ENCODE measurements at places on chromosomes 4 and X.

GRCh38 chrX:49230500-49231232 lies 2.5 kb downstream of the CACNA1F start:
- peak; percentile 16 for DNase-seq

DNA sequence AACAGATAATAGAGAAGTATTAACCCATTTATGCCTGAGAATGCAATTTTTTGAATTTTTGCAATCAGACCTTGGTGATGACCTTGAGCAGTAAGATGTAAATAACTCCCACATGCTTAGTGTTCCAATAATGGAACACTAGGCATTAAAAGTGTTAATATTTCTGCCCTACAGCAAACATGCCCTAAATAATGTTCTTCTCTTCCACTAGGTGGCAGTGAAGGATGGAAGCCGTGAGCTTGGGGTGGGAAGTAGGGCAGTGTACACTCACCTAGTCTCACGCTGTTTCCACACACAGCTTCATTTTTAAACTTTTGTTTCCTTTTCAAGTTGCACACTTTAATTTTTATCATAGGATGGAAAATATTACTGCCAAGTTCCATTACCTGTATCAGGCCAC lies 613.1 kb upstream of the HS3ST1 start:
- DNase-seq = no peak

DNA sequence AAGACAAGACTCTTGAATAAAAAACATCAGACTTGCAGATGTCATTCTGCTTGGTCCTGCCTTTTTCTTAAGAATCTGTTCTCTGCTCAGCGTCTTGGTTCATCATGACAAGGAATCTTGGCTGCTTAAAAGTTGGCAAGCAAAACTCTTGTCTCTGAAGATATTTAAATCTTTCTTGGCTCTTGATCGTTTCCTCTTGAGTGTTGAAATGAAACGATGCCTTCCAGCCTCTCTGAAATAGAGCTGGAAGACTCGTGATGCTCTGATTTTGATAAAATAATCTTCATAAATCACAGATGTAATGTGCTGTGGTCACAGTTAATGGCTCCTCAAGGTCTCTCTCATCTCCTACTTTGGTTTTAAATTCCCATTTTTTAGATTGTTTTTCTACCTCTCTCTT lies 39.9 kb upstream of the TMEM192 start:
- DNase-seq = no peak

DNA sequence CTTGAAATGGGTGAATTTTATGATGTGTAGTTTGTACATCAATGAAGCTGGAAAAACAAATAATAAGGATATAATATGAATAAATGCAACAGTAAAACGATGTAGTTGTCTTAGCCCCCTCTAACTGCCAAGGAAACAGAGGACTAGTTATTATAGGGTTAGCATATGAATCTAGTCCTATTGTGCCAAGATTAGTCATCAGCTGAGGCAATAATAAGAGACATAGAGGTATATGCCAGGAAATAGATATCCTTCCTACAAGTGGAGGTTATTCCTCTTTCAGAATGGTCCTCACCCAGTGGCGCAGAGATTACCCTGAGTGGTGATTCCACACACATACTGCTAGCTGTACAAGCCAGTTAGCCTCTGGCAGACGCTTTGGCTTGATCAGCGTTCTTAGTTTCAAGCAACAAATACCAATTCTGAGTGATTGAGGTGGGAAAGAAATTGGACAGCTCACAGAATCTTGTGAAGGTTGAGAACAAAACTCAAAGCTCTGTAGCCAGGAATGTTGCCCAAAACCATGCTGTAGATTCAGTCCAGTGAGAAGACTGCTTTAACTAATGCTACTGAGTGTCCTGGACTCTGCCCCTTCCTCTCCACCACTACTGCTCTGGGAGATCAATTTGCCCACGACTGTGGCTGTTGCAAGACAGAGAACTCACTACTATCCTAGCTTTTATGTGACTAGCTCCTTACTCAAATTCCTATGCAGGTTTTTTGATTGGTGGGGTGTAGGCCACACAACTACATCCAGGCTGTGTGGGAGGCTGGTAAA lies 27.0 kb upstream of the ZNF280C start:
- DNase-seq = no peak

- DNase-seq = no peak
Measured at GRCh38 chrX:147626605-147627004, 285.1 kb upstream of the FMR1 start.

DNA sequence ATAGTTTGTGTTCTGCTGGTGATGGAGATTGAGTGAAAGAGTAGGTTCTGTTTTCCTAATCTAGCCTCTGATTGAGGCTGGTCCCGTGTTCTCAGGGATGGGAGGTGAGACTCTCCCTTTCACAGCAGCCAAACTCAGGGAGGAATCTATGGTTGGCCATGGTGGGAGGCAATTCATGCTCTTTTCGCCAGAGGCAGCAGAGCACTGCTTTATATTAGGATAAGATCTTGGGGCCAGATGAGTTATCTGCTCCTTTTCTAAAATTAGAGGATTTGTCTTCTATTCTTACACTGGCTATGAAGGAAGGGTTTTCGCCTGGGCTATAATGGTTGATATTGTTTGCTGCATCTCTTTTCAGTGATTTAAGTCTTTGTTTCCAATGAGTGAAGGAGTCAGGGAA lies 63.9 kb upstream of the NLGN4X start:
- no peak for DNase-seq

GRCh38 chr4:3158841-3159240 lies 84.4 kb downstream of the HTT start:
- DNase-seq = no peak

GRCh38 chrX:135625995-135626394 lies 87.4 kb upstream of the CT45A1 start:
- no peak for DNase-seq

DNA sequence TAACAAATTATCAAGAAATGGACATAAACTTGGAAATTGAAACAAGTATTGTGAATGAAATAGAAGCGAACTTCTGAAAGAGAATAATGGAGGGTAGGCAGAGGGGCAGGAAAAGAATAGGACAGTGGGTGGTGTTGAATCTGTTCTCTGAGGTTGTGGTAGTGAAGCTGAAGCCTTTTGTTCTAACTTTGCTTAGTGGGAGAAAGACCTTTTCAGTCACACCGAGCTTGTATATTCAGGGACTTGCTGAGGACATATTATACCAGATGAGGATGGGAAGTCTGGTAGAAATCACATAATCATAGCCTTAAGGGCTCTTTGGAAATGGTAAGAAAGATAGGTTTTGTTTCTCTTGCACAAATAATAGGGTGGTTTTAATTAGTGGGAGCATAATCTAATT lies 115.4 kb upstream of the NDST4 start:
- no peak for DNase-seq

- no peak for DNase-seq
Measured at GRCh38 chr4:87857789-87858188, 25.0 kb downstream of the MEPE start.

- no peak for DNase-seq
Measured at GRCh38 chr4:159110961-159111360, 8.1 kb downstream of the RAPGEF2 start.

DNA sequence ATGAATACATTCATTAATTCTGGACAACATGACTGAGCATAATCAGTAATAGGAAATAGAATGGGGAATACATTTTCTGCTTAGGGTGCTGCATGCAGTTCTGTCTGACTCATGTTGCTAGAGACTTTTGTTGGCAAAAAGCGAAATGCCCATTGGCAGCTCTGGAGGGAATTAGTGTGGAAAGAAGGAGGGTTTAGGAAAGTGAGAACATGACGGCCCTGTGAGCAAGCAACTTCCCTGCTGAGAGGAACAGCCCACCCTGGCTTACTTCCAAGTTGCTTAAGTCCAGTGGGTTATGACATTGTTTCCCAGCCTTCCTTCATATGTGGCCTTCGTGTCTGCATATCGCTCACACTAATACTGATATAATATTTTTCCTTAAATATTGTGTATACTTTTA lies 13.8 kb downstream of the MAD2L1 start:
- no peak for DNase-seq

GRCh38 chr4:69194166-69194565 lies 20.4 kb downstream of the UGT2B11 start:
- DNase-seq = no peak

DNA sequence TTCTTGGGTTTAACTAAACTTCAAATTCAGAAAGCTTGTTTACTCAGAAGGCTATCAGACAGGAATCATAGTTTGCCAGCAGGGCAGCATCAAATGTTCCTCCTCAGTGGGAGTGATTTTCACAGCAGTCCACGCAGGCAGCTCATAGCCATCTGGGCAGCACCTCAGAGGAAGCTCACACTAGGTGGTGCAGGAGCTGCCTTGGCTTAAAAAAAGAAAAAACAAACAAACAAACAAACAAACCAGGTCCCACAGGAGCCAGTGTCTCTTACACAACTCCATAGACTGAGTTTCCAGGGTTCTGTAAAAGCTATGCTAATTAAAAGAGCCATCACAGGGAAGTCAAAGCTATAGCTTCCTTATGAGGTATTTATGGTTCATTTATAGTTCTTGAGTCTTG lies 10.5 kb upstream of the KLHL5 start:
- DNase-seq = no peak

DNA sequence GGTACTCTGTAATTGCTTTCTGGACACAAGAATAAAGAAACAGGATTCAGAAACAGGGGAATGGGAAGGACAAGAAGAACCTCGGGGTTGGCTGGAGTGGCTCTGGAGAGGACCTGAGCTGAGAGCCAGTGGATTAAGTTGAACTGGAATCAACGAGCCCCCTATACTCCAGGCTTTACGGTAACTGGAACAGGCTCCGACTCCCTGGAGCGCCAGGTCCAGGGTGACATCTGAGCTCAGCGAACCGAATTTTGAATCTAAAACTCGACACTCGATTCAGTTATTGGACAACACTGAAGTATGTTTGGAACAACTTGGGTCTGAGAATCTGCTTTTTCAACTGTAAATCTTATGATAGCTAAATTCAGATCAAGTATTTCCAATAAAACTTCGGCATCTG lies 23.9 kb downstream of the HMX1 start:
- DNase-seq = no peak

GRCh38 chrX:123854329-123854728 lies 5.5 kb upstream of the XIAP start:
- no peak for DNase-seq

DNA sequence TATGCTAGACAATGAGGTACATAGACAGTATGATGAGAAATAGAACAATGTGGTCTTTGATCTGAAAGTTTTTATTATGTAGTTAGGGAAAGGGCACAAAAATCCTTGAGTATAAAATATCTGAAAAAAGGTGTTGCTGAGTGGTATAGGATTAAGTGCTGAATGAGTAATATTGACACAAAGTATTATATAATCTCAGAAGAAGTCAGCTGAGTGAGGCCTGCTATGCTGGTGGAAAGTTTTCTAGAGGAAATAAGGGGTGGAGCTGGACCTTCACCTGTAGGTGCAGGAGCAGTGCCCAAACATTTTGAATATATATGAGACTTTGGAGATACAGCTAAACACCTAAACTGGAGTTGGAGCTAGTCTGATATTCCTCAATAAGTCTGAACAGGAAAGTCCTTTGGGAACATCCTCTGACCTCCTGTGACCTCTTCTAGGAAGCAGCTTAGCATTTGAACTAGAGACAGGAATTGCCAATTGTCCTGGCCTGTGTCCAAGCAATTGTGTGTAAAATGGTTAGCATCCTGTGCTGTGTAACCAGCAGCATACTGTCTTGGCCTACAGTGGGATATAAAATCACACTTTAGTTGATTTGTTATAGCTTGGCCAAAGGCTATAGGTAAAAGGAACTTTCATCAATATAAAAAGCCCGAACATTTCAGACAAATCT lies 285.3 kb downstream of the ANKRD50 start:
- no peak for DNase-seq

GRCh38 chr4:110621328-110621812 lies 1.5 kb downstream of the PITX2 start:
- DNase-seq = no peak
